ENCODE measurements at places on chromosomes 13 and 19.

GRCh38 chr19:19106056-19106551 lies 32.2 kb downstream of the TMEM161A start:
- no peak for DNase-seq

DNA sequence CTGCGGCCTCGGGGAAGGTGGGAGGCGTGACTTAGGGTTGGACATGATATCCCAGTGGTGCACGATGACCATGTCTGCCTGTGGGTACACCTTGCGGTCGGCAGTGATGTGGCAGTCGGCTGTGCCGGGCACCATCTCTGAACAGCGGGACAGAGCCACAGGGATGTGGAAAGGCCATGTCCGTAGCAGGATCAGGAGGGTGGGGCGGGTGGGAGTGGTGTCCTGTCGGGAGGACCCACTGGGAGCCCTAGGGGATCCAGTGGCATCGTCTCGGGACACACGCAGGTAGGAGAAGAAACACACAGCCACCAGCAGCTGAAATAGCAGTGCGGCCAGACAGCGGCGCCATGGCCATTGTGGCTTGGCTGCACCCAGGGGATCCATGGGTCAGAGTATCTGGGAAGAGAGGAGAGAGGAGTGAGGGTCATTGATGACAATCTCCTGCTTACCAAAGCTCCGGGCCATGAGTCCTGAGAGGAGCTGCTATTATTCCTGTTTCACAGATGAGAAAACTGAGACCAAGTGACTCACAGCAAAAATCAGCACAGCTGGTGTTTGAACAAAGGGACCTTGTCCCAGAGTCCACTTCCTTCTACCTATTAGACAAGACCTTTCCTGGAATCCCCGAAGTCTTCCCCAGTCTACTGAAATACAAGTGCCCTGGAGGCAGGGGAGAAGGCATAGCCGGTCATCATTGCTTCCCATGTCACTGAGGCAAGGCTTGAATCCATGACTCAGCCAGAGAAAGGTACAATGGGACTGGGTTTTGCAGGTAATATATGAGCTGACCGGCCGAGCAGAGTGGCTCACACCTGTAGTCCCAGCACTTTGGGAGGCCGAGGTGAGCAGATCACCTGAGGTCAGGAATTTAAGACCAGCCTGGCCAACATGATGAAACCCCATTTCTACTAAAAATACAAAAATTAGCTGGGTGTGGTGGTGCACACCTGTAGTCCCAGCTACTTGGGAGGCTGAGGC lies 5.2 kb upstream of the FUT6 start:
- no peak for DNase-seq

GRCh38 chr19:7549429-7550148 lies 14.1 kb downstream of the PNPLA6 start:
- no peak for DNase-seq

- no peak for DNase-seq
Observed at GRCh38 chr19:44554641-44555246, 25.3 kb upstream of the CEACAM20 start.

- peak; percentile 73 for DNase-seq
Observed at GRCh38 chr19:15452111-15453047, 2.6 kb upstream of the WIZ start.

Measured in activated effector memory CD4-positive, alpha-beta T cell treated with anti-CD3 and anti-CD28 coated beads, Interleukin-2, amount 50 U/mL, for 16 hours (primary cell).